ENCODE measurements at places on chromosomes 3 and 15.

- no peak for DNase-seq
Measured at GRCh38 chr3:4447295-4447999, 19.6 kb downstream of the SUMF1 start.

DNA sequence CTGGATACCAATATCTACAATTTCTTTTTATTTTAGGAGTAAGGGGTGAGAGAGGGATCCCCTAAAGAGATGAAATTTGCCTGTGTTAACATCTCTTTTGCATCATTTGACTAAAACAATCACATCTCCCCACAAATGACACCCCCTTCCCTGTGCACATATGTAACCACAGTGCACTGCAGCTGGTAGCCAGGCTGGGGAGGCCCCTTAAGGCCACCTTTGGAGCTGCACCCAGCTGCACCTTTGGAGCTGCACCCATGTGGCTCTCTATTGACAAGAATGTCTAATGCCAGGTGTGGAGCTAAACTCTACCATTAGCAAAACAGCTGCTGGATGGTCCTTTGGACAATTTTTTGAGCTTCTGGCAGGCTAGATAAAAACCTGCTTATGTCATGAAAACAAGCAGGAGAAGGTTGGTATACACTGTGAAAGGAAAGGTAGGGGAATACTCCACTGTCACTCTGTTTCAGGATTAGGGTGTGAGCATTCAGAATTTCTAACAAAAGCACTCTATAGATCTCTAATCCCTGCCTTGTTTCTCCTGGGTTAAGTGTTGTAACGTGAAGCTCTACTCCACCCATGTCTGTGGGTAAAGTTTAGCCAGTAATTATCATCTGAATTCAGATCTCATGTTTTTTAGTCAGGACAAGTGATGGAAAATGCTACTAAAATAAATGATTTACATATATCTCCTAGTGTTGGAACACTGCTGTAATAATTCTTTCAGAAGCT, 52.1 kb downstream of the TFG start:
- peak; percentile 6 for DNase-seq

DNA sequence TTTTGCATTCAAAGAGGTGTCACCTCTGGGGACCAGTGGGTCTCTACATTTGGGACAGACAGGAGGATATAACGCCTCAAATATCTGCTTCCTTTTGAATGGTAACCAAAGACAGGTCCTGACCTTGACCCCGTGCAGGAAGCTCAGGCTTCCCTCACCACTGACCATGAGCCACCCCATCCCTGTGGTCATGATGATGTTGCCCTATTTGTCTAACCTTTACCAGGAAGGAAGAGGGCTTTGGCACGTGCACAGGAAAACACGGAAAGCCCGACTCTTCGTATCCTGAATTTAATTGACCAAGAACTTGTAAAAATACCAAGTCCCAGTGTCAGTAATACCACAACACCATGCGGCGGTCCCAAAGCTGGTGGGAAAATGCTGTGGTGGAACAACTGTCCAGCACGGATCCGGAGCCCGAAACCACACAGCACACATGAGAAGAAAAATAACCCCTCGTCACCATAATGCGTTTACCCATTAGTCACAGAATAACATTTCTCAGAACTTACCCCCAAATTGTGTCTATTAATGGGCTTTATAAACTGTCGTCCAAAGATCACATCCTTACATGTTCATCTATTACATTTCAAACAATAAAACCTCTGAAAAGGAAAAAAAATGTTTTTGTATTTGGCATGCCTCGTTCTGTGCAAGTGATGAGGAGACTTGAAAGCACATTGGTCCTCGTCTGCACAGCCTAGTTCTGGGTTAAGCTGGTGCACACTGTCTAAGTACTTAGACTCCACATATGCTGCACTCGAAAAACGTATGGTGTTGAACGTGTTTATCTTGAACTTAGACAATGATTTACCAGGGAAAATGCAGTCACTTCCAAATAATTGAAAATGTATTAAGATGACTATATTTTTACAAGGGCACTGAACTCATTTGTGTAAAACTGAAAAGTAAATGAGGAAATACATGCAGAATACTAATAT, 118.9 kb upstream of the IGF1R start:
- DNase-seq: no peak

- DNase-seq: no peak
Measured at GRCh38 chr3:138775254-138775595, 59.5 kb downstream of the PIK3CB start.

DNA sequence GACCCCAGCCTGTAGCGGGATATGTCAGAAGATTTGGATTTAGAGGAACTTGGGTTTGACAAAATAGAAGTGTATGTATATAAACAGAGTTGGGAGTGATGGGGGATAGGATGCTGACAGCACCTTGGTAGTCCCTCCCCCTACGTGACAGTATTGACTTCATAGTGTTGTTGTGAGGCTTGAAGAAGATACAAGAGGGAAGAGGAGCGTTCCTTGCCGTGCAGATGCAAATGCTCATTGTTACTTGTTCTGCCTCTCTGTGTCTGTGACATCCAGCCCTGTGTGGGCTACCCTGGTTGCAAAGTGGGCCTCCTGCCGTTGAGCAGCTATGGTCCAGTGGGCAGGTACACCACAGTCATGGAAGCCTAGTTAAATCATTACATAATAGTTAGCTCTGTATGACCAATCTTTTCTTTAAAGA, 45.0 kb downstream of the SMAD3 start:
- DNase-seq: no peak

- no peak for DNase-seq
Measured at GRCh38 chr15:90015294-90015693, 14.2 kb downstream of the ZNF710 start.

- DNase-seq: no peak
Measured at GRCh38 chr3:105688821-105689220, 180.0 kb downstream of the CBLB start.

GRCh38 chr3:169931747-169932520, 20.6 kb downstream of the SAMD7 start:
- DNase-seq: no peak

GRCh38 chr3:13951184-13951583, 71.3 kb upstream of the WNT7A start:
- DNase-seq: no peak

- no peak for DNase-seq
Measured at GRCh38 chr3:194091141-194091540, 44.8 kb upstream of the HES1 start.

DNA sequence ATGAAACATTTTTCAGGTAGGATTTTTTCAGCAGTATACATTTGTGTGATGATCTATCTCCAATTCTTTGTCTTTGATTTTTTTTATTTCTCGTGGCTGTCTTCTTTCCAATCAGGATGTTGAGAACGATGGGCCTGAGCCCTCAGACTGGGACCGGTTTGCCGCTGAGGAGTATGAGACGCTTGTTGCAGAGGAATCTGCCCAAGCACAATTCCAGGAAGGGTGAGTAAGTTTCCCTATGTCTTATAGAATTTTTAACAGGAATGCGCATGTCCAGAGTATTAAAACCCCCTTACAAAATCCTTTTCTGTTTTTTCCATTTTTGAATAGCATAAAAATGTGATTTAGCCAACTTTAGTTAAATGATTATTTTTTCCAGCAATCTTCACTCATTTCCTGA, 90.0 kb downstream of the MSL2 start:
- DNase-seq: no peak

DNA sequence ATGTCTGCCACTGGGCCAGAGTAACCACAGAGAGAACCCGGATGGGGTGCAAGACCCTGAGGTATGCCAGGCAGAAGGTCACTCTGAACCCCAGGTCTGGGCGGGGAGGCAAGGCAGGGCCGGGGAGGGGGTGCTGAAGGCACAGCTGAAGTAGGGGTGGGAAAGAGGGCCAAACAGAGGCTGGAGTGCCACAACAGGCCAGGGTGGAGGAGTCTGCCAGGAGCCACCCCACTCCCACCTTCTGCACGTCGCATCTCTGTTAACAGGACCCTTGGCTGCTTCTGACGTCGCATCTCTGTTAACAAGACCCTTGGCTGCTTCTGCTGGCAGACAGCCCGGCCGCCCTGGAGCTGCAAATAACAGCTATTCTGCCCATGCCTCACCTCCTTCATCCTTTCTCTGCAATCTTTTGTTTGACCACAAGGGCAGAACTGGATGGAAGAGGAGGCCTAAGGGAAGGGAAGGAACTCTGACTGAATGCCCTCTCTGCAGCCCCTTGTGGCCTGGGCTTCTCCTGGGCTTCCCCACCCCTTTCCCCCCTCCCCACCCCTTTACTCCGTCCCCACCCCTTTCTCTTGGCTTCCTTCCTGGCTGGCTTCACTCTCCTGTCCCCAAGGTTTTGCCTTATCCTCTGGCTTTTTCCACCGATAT, 20.6 kb upstream of the FBLN2 start:
- no peak for DNase-seq

DNA sequence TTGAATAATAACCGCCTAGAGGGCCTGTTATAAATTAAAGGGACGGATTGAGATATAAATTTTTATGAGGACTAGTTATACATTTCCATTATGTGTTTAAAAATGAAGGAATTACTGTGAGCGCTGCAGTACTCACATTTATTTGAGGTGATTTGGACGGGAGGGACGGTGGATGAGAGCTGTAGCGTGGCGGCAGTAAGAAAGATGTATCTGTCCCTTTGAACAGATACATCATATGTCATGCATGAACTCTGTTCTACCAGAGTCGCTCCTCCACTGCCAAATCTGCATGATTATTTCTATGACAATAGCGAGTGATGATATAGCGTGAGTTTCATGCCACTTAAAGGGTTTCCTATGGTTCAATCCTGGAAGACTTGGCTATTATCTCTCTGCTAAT, 538.8 kb downstream of the MCTP2 start:
- DNase-seq: no peak

DNA sequence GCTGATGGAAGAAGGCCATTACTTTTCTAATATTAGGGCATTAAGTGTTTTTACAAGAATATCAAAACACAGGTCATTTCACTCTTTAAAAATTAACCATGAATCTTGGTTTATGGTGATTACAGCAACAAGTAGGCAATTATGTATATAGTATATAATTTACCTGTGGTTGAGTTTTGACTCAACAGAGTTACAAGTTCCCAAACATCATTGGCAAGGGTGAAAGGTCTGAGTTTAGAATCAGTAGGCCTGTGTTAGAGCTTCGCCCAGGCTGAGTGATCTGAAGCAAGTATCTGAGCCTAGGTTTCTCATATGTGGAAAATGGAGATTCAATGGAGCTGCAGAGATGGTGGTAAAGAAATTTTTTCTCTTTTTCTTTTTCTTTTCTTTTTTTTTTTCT, 25.1 kb upstream of the LPP start:
- DNase-seq: no peak

DNA sequence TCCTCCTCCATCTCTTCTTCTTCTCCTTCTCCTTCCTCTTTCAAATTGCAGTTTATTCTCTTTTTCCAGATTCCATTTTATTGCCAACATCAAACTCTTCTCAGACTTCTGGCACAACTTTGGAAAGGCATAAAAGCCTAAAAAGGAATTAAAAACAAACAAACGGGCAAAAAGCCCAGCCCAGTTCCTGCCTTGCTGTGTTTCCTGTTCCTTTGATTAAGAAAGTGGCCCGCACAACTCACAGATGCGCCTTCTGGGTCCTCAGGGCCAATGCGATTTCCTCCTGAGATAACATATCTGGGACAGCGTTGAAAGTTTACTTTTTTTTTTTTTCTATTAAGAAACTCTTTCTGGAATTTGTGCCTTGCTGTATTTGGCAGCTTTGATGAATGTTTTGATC, 158.7 kb upstream of the UBE3A start:
- no peak for DNase-seq

- DNase-seq: no peak
Measured at GRCh38 chr3:150682279-150682678, 21.4 kb downstream of the ERICH6 start.

- no peak for DNase-seq
Measured at GRCh38 chr3:4963669-4964570, 15.3 kb upstream of the BHLHE40 start.

DNA sequence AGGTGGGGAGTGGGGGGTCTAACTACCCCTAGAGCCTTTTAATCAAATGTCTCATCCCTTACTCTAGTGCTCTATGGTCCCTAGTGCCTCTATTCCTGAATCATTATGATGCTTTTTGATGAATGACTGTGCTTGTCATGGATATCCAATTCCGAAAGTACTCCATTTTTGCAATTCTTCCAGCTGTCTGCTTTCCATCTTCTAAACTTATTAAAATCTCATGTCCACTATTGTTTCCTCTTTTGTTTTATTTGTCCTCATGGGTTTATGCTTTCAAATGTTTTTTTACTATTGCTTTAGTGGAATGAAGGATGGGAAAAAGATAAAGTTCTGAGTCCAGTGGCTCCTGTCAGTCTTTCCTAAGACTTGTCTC, 77.2 kb upstream of the KCNMB2 start:
- DNase-seq: no peak

- no peak for DNase-seq
Measured at GRCh38 chr15:28962851-28963710, 77.3 kb downstream of the APBA2 start.

DNA sequence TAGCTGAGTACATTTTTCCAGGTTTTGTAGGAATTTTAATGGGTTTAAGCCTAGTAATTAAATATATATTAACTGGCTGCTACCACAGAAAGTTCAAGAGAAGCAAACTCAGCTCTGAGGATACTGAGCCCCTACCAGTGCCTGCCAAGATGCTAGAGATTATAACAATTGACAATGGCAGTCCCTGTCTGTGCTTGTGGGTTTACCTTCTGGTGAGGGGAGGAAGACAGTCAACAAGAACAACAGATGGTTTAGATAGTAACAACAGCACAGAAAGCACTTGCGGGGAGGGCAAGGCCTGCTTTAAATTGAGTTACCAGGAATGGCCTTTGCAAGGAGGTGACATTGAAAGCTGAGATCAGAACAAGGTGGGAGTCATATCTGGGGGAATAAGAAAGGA, 56.6 kb upstream of the ARHGEF3 start:
- peak; percentile 37 for DNase-seq

GRCh38 chr15:83654379-83655236, 685 bp downstream of the ADAMTSL3 start:
- no peak for DNase-seq

- DNase-seq: no peak
Measured at GRCh38 chr3:72300621-72301020, 515.7 kb upstream of the PROK2 start.

DNA sequence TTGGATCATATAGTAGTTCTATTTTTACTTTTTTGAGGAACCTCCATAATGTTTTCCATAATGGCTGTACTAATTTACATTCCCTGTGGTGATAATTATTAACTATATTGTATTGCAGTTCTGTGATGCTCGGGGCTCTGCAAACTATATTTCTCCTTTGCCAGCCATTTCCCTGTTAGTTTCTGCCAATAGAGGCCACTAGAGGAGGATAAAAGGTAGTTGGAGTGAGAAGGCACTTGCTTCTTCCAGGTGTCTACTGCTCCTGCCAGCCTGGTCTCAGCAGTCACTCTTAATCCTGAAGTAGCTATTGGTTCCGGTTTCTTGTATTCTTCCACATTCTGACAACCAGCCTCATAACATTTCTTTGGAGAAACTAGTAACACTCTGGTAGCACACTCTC, 233.9 kb upstream of the GBE1 start:
- no peak for DNase-seq

DNA sequence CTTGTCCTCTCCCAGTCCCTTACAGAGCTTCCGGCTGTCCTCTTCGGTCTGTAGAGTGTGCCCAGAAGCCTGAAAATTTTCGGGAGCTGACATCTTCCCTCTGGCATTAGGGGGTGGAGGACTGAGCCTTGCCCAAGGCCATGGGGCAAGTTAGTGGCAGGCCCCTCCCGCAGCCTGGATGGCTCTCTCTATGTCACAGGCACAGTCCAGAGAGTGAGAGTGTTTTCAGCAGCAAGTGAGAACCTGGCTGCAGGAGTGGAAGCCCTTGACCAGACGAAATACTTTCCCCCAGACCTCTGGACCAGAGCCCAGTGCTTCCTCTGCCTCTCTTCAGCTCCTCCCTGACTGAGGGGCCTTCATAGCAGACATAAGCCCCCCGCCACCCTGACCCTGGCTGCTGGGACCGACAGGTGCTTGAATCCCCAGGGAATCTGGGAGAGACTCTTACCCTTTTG, 50.5 kb upstream of the SEC22A start:
- DNase-seq: no peak

All from CD4-positive, alpha-beta T cell treated with Interleukin-17A for 1 hour (primary cell).